ENCODE measurements at places on chromosomes 6 and 20.

GRCh38 chr6:37725957-37726356 lies 28.3 kb upstream of the MDGA1 start:
- DNase-seq = no peak

GRCh38 chr6:39493777-39494176 lies 171.3 kb upstream of the KCNK16 start:
- DNase-seq = no peak

DNA sequence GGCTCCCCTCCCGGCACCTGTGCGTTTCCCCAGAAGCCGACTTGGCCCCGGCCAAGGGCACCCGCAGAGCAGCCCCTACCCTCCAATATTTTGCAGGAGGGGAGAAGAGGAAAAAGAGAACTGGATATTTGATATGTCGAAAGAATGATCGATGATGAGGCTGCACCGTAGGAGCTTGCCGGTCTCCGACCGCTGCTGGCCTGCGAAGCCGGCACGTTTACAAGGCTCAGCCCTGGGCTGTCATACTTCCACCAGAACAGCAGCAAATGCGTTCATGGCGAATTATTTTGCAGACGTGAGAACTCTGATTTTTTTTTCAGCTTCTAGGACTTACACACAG lies 296.7 kb downstream of the TFAP2C start:
- no peak for DNase-seq

DNA sequence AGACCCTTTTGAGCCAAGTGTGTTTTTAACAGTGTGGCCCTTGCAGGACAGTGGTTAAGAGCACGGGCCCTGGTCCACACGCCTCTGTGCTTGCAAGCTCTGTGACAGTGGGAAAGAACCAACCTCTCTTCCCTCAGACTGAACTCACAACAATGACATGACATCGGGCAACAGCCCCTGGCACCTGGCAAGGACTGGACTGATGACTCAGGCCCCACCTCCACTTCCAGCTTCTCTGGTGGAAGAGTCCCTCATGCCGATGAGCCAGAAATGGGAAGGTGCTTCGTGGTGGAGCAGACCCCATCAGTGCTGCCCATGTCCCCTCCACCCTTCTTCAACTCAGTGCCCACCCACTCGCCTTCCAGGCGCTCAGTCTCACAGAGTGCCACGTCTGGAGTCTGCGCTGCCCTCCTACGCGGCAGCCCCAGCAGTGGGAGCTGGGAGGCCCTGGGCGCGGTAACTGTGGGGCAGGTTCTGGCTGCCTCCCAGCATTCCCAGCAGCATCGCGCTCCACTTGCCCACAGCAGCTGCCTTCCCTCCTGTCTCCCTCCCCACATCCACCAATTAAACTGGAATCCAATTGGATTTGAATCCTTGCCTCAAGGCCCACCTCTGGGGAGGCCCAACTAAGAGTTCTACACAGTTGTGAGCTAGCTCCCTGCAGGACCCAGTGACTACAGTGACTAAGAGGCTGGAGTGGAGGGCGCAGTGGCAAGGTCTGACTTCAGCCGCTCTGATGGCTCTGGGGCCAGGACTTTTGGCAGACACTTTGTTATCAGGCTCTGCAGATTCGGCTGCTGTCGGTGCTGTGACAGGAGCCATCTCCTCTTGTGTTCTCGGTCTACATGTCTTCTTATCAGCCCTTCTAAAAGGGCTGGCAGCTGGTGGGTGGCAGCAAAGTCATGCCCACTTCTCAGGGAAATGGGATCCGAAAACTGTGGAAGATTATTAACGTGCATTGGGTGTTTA lies 156.8 kb upstream of the MLN start:
- no peak for DNase-seq

- no peak for DNase-seq
These were observed 364.6 kb upstream of the SOX4 start for GRCh38 chr6:21228876-21229460.

GRCh38 chr20:63268256-63268655 lies 4.4 kb upstream of the ARFGAP1 start:
- DNase-seq = no peak

- peak; percentile 5 for DNase-seq
These were observed 74.7 kb upstream of the NOX3 start for GRCh38 chr6:155530219-155530834.

GRCh38 chr6:19394051-19394450 lies 443.1 kb upstream of the ID4 start:
- no peak for DNase-seq

DNA sequence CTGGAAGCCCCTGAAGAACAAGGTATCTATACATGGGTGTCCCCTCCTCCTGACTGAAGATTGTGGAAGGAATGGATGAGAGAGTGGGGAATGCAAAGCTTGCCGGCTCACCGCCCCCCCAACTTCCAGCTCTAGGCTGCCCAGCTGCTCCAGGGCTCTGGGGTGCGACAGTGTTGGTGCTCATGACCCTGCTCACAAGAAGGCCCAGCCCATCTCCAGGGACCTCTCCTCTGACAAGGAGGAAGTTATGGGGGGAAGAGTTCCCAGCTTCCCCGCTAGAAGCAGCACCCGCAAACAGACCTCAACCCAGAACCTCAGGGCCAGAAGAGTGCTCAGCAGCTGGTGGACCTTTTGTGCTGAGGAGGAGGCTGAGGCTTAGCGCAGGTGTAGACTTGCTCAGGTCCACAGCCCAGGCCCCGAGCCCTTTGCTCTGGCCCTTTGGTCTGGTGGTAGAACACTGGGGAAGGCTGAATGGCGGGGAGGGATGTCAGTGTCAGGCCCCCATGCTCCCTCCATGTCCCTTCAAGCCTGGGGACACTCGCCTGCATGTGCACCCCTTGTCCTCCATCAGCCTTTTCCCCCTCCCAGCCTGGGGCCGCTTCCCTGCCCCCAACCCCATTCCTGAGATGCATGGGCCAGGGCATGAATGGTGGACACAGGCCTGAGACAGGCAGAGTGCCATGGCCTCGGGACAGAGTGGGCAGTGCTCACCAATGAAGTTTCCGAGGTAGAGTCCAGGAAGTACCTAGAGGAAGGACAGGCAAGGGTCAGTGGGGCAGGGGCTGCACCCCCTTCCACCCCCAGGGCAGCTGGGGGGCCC lies 1.3 kb downstream of the DUSP15 start:
- peak; percentile 25 for DNase-seq

GRCh38 chr6:75794351-75794846 lies 45.4 kb downstream of the MYO6 start:
- no peak for DNase-seq
